CD4-positive, CD25-positive, alpha-beta regulatory T cell (primary cell): ENCODE measurements at places on chromosomes 16 and 17. TPM values are rescaled to one million over a fixed set of nuclear protein-coding genes. Genes with fewer than 3 reads are reported as not detected.

PPP1R27 gene
- total RNA-seq: not detected

SYT17 gene
- total RNA-seq: not detected

PABPN1L gene
- total RNA-seq: not detected

DNA sequence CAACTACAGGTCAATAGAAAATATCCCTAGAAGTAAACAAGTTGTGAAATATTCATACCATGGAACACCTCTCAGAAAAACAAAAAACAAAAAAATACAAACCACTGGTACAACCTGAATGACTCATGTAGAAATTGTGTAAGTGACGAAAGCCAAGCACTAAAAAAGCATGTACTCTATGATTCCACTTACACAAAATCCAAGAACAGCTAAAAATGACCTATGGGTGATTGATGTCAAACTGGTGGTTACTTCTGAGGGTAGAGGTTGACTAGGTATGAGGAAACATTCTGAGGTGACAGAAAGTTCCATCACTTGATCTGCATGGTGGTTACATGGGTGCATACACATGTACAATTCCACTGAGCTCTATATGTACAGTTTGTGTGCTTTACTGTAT lies 31.1 kb downstream of the DHRS7C start:
- H3K4me1 ChIP-seq: no peaks in the 10 kb centered on the region
- H3K27ac ChIP-seq: no peak overlapping the region
- no peaks in the 10 kb centered on the region for H3K36me3 ChIP-seq
- no peak for DNase-seq
- no peaks in the 10 kb centered on the region for H3K27me3 ChIP-seq

- no peak overlapping the region for H3K27ac ChIP-seq
- H3K4me1 ChIP-seq: no peaks in the 10 kb centered on the region
- H3K27me3 ChIP-seq: peaks cover 6% of the 10 kb centered on the region
- DNase-seq: no peak
Measured at GRCh38 chr16:50517450-50518252, 30.5 kb upstream of the NKD1 start.

- H3K4me3 ChIP-seq: no peak overlapping the region
- no peaks in the 10 kb centered on the region for H3K27me3 ChIP-seq
- no peaks in the 10 kb centered on the region for H3K36me3 ChIP-seq
- no peak overlapping the region for H3K27ac ChIP-seq
Measured at GRCh38 chr17:9676820-9677310, 31.5 kb downstream of the USP43 start.
